ENCODE measurements at places on chromosomes 1 and 21.

DNA sequence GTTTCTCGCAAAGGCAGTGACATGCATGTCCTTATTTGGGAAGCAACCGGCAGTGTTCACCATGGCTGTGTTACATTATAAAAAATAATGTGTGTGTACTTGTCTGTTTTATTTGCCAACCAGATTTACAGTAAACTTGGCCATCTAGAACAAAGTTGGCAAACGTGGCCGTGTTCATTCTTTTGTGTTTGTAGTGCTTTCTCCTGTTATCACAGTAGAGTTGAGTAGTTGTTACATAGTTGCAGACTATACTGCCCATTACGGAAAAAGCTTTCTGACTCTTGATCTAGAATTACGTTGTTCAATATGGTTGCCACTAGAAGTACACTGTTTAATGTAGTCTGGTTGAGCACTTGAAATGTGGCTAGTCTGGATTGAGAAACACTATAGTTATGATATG, 19.4 kb downstream of the SOAT1 start:
- no peak for DNase-seq

- no peak for DNase-seq
Measured at GRCh38 chr21:32768530-32768929, 3.0 kb downstream of the PAXBP1 start.

- DNase-seq = no peak
Measured at GRCh38 chr1:97507863-97508262, 413.0 kb downstream of the DPYD start.

DNA sequence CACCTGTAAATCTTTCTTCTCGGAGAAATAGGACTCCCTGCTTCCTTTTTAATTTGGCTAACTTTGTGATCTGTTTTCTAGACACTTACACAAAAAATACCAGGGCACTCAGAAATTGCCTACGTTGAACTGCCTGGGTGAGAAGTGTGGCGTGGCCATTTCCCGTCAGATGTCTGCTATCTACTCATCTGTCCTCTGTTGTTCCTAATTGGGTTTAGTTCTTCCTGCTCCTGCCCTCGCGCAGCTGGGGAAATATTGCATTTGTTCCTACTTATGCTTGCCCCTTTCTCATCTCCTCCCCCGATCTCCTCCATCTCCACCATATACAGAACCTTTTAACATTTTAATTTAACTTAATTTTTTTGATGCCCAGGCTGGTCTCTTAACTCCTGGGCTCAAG, 55.1 kb downstream of the CD58 start:
- DNase-seq = no peak

GRCh38 chr21:18951271-18952038, 547.9 kb upstream of the TMPRSS15 start:
- DNase-seq = no peak

DNA sequence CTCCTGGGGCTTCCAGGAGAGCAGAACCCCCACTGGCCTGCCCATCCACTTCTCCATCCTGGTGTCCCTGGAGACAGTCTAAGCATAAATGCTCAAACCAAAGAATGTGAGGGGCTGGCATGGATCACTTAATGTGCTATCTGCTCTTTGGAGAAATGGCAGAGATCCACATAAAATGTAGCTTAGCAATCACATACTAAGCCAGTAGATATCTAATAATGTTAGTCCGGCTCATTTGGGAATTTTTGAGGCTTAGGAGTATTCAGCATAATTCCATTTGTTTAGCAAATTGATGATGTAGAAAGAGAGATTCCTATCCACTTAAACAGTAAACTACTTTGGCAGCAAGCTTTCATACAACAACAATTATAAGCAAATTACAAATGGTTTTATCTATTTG, 90.7 kb downstream of the TENT5C start:
- DNase-seq = no peak

- no peak for DNase-seq
Measured at GRCh38 chr1:232853994-232854797, 49.0 kb downstream of the MAP10 start.

- no peak for DNase-seq
Measured at GRCh38 chr21:20507783-20508182, 490.4 kb upstream of the NCAM2 start.

GRCh38 chr1:203632941-203633340, 6.3 kb downstream of the ATP2B4 start:
- DNase-seq = no peak

DNA sequence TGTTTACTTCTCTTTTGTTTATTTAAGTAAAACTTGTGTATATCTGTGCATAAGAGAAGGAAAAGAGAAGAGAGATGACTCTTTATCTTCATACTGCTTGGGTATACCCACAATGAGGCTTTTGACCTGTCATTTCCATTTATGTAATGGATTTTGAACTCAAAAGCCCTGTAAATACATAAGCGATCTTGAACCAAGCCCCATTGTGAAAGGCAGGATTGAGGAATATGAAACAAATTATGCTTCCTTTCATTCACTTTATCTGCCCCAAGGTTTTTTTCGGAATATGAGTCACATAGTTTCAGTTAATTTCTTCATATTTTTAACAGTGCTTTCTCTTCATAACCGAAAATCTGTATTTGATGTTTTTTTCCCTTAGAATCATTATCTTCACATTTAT, 21.4 kb downstream of the CNST start:
- DNase-seq = no peak

DNA sequence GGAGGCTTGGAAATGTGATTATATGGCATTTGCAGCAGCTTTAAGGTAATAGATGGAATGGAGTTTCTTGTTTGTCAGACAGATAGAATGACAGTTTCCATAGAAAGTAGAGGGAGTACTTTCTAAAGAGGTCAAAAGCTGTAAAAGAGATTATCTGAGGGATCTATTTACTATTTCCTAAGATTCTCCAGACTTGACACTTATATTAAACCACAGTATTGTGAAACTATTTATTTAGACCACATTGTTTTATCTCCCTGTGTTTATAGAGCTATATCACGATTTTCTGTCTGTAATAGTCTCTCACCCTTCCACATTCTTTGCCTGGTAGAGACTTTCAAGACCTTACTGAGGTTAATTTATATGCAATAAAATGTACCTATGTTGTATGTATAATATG, 66.7 kb downstream of the MAN1A2 start:
- DNase-seq = no peak

DNA sequence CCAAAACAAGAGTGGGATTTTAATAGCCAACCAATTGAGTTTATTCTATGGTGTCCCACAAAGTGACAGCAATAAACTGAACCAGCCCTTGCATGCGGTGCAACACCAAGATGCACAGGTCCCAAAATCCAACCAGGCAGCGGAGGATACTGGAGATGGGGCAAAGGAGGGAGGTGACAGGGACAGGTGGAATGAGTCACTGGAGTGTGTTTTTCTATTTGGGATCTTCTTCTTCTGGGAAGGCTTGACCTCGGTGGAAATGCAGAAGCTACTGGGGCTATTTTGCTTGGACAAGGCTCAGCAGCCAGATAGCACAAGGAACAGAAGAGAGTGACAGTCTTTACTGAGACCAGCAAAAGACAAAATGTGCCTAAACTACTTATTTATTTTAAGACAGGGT, 97.5 kb downstream of the PLXNA2 start:
- no peak for DNase-seq

GRCh38 chr1:109171646-109172045, 42.1 kb upstream of the SARS1 start:
- DNase-seq = no peak

DNA sequence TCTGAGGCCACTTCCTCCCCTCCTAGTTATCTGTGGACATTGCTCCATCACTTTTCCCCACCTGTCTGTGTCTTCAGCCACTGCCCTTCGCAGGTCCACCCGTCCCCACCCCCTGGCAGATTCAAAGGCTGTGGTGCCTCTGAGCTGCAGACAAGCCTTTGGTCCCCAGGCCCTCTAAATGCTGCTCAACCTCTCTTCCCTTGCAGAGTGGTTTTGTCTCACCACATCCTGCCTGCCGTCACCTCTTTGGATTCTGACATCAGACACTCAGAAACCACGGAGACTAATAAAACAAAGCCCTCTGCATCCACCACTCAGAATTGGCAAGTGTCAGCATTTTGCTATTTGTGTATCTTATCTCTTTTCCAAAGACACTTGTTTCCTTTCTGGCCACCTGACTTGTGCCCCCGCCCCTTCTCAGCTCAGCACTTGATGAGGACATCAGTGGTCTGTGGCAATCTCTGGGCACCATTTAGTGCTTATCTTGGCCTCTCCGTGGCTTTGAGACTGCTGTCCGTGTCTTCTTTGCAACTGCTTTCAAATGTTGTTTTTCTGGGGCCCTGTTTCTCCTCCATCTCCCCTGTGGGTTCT, 7.7 kb downstream of the CNIH3 start:
- no peak for DNase-seq

GRCh38 chr1:192512426-192513162, 63.0 kb upstream of the RGS1 start:
- DNase-seq = no peak

DNA sequence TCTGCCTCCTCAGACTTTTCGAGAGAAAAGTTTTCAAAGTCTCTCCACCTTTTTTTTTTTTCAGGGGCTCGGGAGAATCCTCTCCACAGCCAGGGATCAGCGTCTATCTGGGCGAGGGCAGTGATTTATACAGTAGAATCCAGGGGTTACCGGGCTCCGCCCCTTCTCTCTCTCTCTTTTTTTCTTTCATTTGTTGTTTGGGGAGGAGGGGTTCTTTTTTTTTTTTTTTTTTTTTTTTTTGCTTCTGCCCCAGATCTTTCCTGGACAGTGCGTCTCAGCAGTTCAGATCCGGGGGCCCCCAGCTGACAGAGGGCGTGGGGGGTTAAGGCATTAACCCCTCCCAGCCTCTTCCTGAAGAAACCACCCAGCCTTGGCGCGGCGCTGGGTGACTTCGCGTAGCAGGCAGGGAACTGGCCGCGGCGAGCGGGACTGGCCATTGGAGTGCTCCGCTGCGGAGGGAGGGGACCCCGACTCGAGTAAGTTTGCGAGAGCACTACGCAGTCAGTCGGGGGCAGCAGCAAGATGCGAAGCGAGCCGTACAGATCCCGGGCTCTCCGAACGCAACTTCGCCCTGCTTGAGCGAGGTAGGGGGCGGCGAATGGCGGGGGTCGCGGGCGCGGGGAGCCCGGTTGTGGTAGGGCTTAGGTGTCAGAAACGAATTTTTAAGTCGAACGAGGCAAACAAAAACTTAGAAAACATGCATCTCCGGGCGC, at the start of gene S1PR1:
Gene S1PR1 (plus strand): TSS at position 504 of the 713 bp plus-strand sequence. CDS start 1,966 bp downstream, outside the sequence.
- peak; percentile 83 for DNase-seq

DNA sequence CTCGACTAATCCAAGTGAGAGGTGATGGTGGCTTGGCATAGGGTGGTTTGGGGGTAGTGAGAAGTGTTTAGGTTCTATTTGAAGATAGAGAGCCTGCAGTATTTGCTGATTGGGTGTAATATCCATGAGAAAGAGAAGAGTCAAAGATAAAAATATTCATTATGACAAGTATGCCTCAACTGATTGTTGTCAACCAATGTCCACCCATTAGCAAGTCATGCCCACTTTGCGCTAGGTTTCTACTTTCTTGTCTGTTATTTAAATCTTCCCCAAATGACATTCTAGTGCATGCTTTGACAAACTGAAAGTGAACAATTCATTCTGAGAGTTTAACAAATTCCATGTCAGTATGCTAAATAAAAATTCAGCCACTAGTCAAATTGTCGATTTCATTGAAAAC, 3.8 kb upstream of the XCL1 start:
- DNase-seq = no peak

DNA sequence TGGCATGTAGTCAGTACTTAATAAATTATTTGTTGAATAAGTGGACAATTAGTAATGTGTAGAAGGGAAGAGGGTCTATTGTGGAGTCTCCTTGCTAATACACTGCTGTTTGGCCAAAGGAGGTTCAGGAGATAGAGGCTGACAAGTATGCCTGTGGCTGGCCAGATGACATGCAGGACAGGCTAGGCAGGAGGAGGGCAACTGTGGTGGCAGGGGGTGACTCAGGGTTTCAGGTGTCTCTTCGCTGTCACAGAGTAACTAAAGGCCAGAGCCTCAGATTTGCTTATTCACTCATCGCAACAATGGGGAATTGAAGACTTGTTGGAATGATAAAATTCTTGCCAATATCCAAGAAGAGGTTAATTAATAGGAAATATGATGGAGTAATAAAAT, 33.1 kb downstream of the THRAP3 start:
- DNase-seq = no peak

DNA sequence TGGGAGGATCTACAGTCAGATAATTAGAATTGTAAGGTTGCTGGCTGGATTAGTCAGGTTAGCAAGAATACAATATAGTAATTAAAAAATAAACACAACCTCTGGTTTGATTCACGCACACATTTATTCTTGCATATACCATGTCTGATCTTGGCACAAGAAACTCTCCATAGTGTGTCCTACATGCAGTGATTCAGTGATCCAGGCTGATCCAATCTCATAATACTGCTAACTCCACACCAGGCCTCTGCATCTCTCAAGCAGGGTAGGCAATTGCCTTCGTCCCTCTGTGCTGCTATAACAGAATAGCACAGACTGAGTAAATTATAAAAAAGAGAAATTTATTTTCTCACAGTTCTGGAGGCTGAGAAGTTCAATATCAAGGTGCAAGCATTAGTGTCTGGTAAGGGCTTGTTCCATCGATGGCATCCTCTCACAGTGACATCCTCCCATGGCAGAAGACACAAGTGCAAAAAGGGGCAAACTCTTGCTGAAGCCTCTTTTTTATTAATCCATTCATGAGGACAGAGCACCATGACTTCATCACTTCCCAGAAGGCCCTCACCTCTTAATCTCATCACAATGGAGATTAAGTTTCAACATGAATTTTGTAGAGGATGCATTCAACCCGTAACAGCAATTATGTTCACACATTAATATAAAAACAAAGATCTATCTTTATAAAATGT, 741.0 kb upstream of the NCAM2 start:
- DNase-seq = no peak

All from left ventricle myocardium inferior (tissue), 1 donor.